ENCODE measurements at places on chromosomes 4 and X.

DNA sequence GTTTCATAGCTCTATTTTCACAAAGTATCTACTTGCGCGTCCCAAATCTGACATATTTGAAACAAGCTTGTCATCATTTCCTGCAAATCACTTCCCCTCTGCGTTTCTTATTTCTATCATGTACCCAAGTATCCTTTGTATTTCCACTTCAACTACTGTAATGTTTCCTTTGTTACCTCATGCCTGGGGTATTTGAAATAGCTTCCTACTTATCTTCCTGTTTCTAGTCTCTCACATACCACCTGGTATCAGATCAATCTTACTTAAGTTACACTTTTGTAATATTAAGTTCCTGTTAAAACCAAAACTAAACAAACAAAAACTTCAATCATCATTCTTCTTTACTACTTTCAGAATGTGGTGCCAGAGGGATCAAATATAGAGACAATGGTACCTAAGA, 93.6 kb upstream of the SMAD1 start:
- no peak for DNase-seq

- DNase-seq: no peak
Observed at GRCh38 chr4:39232100-39232499, 49.8 kb downstream of the WDR19 start.

DNA sequence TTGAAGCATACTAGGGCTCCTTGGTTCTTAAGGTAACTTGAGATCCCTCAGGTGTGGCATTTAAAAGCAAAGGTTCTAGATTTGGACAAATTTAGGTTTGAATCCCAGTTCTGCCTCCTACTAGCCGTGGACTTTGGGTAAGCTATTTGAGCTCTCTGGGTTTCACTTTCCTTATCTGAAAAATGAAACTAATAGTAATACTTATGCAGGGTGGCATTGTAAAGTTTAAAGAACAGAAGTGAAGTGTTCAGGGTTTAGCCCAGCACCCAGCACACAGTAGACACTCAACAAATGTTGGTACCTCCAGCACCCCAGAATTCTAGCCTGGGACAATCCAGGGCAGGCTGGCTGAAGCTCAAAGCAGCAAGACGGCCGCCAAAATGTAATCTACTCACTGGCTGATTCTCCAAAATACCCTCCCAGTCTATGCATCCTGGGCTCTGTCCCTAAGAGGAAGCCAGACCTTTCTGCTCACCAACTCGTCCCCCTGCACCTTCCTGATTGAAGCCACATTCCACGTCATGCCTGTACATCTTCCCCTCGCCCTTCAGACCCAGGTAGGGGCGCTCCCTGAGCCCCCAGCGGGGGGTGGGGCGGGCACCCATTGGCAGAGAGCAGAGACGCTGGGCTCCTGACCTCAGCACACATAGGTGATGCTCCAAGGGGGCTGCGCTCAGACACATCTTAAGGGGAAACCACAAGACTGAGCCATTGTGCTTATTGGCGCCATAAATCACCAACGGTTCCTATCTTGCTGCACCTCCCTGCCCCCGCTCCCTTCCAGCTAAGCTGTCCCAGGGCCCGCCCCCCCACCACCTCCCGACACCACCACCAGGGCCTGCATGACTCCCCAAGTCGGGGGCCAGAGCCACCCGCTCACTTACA, 160.6 kb downstream of the BCOR start:
- no peak for DNase-seq

GRCh38 chr4:8410066-8410625, 30.4 kb downstream of the ACOX3 start:
- no peak for DNase-seq

- DNase-seq: no peak
Observed at GRCh38 chr4:97507587-97508245, 635.6 kb downstream of the STPG2 start.

DNA sequence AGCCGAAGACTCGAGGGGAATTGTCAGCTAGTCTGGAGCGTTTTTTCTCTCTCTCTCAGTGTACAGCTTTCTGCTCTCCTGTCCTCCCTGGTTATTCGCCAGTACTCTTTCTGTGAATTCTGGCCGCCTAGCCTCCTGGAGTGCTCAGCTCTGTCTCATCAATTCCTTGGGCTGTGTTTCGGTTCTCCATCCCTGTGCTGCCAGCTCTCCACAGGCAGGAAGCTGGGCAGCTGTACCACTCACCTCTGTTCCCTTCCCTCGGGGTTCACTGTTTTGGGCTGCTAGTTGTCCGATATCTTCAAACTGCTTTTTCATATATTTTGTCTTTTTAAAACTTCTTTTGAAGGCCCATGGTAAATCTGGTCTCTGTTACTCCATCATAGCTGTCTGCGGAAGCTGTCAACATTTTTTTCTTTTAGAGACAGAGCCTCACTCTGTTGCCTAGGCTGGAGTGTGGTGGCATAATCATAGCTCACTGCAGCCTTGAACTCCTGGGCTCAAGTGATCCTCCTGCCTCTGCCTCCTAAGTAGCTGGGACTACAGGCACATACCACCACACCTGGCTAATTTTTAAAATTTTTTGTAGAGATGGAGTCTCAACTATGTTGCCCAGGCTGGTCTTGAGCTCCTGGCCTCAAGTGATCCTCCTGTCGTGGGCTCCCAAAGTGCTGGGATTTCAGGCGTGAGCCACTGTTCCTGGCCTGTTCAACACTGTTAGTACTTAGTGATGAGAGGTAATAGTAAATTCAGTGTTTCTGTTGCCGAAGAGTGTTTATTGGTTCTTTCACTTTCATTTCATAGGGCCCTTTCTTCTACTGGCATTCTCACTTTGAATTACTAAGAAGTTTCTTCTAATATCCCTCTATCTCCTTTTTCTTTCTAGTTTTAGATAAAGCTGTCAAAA, 18.6 kb downstream of the ZCCHC4 start:
- no peak for DNase-seq

- DNase-seq: no peak
Observed at GRCh38 chrX:53704294-53704693, 17.8 kb upstream of the HUWE1 start.

DNA sequence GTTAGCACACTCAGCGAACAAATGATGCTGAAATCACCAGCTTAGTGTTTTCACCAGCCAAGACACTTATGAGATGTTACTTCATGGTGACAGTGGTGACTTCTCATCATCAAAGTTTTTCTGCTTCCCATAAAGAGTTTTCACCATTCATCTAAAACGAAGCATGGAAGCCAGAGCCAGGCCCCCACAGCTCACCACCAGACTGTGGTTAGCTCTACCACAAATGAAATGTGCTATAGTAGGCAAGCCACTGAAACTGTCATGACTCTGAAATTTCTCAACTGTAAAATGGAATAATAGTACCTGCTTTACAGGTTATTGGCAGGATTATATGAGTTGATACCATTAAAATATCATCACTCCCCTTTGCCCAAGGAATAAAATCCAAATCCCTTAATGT, 56.4 kb upstream of the HHIP start:
- no peak for DNase-seq

GRCh38 chr4:2337896-2338295, 76.0 kb upstream of the MXD4 start:
- DNase-seq: no peak

DNA sequence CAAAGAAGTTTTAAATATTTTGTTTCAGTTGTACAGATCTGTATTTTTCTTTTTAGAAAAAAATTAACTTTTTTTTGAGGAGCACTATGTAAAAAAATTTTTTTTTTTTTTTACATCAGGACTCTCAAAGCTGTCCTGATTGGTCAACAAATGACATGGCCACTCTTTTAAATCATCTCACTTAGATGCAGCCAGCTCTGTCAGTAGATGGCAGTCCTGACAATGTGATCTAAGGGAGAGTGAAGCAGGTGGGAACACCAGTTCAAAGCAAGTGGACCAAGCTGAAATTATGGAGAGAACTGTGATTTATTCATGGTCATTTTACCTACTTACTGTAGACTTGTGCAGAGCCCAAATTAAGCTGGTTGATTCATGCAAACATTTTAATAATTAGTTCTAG, 174.7 kb upstream of the GPRIN3 start:
- DNase-seq: no peak

GRCh38 chr4:52833941-52834525, 28.1 kb upstream of the RASL11B start:
- DNase-seq: no peak

DNA sequence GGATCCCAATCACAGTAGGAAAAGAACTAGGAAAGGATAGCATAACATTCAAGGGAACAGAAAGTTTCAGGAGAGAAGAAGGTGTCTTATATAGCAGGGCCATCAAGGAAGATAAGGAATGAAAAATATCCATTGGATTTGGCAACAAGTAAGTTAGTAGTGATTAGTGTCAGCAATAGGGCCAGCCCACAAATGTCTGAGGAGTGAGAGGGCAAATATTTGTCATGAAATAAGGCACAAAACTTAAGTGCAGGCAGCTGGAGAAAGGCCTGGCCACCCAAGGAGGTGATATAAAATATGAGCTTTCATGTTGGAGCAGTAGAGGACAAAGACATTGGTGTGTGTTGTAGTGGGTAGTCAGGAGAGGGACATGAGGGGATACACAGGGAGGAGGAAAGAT, 132.1 kb downstream of the COL4A6 start:
- no peak for DNase-seq

DNA sequence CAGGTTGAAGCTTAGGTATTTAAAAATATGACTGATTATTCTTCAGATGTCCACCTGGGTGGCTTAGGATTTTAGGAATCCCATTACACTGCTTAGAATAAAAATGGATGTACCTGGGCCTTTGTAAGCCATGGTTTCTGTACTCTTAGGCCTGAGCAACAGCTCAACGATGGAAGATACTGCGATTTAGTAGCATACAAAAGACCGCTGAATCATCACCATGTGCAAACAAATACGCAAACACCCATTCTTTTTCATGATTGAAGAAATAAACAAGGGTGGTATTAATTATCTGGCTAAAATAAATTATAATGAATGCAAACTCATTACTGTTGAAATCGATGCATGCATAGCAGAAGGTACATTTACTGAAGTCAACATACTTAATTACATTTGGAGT, 188.9 kb downstream of the ZNF330 start:
- no peak for DNase-seq

- DNase-seq: peak; percentile 34
Observed at GRCh38 chr4:152996111-152996571, 60.0 kb downstream of the FHDC1 start.

DNA sequence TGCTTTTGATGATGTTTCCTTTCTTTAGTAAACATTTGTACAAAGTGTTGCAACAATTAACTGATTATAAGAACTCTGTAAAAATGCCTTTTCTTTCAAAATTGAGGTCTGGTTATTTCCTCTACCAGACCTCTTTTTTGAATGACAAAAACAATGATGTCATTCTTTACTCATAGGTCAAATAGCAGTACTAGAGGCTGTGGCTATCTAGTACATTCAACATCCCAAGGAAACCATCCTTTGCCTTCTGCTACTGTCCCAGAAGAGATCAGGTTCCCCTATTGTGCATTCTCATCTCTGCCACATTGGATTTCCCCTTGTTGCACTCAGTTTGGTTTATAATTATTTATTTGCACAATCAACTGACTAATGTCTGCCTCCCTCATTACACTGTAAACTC, 19.1 kb upstream of the MAD2L1 start:
- no peak for DNase-seq

- DNase-seq: peak; percentile 16
Observed at GRCh38 chr4:141133146-141133998, at the start of gene RNF150. RNF150 (minus strand) TSS chr4:141133469.

DNA sequence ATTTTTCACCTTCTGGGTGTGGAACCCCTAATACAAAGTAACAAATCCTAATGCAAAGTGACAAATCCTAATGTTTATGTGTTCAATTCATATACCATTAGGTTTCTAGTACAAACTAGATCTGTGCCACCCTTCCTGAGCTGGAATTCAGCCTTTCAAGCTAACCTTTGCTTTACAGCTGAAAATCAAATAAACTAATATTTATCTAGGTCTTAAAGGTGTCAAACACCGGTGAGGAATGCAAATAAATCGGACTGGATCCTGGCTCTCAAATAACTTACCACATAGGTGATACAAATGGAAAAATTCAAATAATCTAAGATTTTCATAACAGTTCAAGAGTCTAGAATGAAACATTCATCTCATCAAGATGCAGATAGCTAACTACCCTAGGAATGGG, 11.6 kb downstream of the IRF2 start:
- no peak for DNase-seq

- no peak for DNase-seq
Observed at GRCh38 chr4:28225689-28226353, 1365.2 kb downstream of the STIM2 start.

DNA sequence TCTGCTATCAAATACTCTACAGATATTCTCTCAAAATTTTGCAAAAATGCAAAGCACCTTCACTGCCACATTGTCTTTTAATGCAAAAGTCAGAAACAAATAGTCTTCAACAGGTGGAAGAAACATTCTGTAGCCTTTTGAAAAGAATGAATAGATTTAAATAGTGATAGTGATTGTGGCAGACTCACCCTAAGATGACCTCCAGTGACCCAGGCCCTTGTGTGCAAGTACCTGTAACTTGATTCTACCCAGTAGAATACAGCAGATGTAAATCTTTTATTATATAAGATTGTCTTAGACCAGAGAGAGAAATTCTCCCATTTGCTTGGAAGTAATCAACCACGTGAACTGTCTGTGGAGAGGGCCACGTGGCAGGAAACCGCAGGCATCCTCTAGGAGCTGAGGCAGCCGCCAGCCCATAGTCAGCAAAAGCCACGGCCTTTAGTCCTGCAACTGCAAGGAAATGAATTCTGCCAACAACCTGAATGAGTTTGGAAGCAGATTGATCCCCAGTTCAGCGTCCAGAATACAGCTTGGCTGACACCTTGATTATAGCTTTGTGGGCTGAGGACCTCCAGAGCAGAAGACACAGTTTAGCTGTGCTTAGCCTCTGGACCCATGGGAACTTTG, 272.5 kb downstream of the ARHGAP10 start:
- no peak for DNase-seq

- DNase-seq: no peak
Observed at GRCh38 chrX:65576160-65576559, 41.6 kb upstream of the LAS1L start.

- no peak for DNase-seq
Observed at GRCh38 chrX:34467437-34467836, 189.6 kb downstream of the TMEM47 start.

- no peak for DNase-seq
Observed at GRCh38 chr4:151784706-151785105, 23.9 kb upstream of the GATB start.

GRCh38 chrX:1592470-1593142, 1.2 kb downstream of the AKAP17A start:
- no peak for DNase-seq

DNA sequence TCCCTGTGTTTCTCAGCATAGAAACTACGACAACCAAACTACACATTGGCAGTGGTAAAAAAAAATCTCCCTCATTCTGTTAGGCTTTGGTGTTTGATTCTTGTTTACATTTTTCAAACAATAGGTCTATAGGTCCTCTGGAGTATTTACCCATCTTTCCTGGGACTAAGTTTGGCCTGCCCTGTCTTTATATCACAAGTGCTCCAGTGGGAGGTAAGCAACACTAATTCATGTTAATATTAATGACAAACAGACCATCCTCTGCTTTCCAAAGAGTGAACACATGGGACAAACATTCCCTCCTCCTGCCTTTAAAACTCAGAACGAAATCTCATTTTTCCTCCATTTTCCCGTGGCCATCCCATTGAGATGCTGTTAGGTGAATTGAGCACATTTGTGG, 514.1 kb upstream of the INTU start:
- DNase-seq: no peak

- DNase-seq: no peak
Observed at GRCh38 chr4:121154103-121154515, 10.0 kb downstream of the TNIP3 start.

Data from cerebellar nuclear complex (tissue), 1 donor.